ENCODE measurements at places on chromosomes 12 and 14.

GRCh38 chr12:71300772-71301675 lies 138.6 kb upstream of the LGR5 start:
- DNase-seq = no peak

DNA sequence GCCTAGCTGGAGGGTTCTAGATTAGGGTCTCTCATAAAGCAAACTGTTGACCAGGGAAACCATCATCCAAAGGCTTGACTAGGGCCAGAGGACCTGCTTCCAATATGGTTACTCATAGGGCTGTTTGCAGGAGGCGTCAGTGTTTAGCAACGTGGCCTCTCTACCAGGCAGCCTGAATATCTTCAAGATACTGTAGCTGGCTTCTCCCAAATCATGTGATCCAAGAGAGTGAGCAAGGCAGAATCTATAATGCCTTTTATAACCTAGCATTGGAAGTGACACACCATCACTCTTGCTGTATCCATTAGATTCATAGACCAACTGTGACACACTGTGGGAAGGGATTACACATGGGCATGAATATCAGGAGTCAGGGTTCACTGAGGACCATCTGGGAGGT lies 17.3 kb downstream of the TPH2 start:
- DNase-seq = peak; percentile 12

DNA sequence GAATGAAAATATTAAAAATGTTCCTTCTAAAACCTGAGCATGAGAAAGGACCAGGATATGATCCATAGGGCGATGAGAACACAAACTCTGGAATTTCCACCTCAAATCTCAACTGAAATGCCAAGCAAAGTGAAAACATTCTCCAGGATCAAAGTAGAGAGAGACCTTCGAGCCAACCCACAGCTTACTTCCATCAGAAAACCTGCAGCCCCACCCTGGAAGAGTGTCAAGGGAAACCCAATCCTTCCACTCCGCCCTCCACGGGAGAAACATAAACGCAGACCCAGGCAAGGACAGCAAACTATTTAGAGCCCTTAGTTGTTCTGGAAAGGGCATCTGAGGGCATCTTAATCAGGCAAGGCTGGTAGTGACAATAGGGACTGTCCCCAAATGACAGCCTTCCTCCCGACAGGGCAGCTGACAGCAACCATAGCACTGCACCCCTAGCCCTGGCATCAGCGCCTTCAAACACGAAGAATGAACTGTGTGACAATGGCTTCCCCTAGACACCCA lies 21.8 kb downstream of the SLC15A4 start:
- peak; percentile 41 for DNase-seq

- peak; percentile 30 for DNase-seq
These were observed 52.9 kb downstream of the GXYLT1 start for GRCh38 chr12:42091769-42092168.

DNA sequence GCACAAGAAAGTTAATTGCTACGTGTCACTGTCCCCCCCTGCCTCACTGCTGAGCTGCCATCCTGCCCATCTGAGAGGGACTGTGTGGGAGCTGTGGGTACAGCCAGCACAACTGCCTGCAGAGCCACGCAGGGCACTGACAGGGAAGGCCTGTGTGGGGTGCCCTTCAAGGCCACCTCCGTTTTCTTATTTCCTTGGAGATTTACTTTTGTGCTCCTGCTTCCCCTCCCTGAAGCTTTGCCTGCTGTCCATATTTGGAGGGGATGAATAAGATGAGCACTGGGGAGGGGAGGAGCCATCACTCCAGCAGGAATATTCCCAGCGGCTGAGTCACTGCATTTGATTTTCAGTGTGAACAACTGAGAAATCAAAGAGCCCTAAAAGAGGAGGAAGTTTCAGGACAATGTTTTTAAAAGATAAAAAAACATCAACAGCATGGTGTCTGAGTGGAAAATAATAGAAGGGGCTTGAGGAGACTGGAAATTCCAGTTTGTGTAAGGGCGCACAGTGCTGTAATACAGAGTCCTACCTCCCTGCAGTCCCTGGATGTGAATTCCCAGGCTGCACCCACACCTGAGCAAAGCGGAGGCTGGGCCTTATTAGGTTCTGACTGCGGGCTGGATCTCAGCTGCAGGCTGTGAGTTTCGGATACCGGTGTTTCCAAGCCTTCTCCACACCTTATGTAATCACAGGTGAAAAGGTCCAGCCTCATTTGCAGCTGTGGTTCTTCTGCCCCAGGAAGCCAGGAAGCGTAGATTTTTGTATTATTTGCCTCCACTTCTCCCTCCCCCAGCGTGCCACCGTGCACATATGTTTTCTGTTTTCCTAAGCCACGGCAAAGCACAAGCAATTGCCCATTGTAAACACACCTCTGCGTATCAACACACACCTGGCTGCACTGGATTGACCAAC lies 192.6 kb upstream of the BCL2L14 start:
- DNase-seq = peak; percentile 79

DNA sequence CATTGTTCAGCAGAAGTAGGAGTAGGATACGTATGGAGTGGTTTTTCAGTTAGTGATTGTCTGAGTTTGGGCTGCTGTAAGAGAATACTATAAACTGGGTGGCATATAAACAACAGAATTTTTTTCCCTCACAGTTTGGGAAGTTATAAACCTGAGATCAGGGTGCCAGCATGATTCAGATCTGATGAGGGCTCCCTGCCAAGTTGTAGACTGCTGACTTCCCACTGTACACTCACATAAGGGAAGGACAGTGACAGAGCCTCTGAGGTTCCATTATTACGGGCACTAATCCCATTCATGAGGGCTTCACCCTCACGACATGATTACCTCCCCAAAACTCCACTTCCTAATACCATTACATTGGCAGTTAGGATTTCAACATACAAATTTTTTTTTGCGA lies 50.7 kb downstream of the ACSM4 start:
- no peak for DNase-seq

GRCh38 chr12:130992448-130992847 lies 38.7 kb downstream of the ADGRD1 start:
- no peak for DNase-seq
